Cardiac muscle cell (in vitro differentiated cells and primary cell): ENCODE measurements at places on chromosomes 1 and 21.

GRCh38 chr1:27940297-27940696, 5.5 kb downstream of the SMPDL3B start:
- DNase-seq: no peak

DNA sequence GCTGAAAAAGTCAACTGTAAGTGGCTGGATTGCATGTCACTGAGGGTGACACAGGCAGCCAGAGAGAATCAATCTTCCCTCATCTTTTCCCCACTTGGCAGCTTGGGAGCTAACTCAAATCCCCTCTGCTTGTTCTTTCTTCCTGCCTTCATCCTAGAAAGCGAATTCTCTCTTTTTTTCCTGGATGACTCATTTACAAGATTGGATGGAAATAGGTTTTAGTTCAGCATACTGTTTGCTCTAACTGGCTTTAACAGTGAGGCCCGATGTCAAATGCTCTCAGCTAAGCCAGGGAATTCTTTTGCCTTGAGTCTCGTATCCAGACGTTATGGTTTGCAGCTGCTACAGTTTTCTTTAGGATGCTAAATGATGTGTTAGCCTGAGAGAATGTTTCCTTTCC, 72.7 kb downstream of the HUNK start:
- no peak for DNase-seq

DNA sequence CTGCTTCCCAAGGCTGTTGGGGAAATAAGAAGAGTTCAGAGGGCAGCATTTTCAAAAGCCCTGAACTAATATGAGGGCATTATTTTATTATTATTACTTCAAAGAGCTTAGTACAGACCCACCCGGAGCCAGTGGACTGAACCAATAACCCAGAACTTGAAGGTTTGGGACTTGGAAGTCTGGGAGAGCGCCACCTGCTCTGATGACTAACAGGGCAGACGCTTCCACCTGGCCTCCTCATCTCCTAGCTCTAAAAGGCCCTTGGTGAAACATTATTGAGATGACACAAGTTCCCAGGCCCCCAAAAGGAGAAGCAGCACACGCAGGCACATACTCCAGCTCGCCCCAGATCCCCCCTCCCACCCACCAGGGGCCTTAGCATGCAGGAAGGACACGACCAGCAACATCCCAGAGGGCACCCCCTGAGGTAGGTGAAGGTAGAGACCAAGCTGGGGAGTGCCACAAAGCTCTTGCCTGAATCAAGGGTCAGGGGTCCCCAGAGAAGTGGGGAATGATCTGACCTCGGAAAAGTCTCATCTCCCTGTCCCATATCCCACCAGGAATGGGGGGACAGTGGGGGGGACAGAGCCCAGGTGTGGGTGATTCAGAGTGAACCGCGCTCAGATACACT, 1.3 kb downstream of the DLGAP3 start:
- no peak for DNase-seq

GRCh38 chr1:232476538-232476950, 153.4 kb downstream of the SIPA1L2 start:
- DNase-seq: peak; percentile 80

DNA sequence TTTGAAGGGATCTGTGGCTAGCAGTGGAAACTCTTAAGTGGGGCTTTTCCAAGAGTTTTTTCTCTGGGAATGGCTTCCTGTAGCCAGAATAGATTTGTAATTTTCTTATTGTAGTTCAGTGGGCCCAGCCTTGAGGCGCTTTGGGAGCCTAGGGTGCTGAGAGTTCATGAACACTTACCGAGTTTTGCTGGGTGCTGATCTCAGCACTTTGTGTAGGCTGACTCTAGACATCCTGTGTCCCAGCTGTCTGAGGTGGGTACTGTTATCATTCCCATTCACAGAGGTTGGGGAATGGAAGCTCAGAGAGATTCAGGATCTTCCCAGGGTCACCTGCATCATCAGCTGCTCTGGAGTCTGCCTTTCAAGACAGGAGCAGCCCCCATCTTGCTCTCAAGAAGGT, 7.0 kb downstream of the PPFIA4 start:
- no peak for DNase-seq

DNA sequence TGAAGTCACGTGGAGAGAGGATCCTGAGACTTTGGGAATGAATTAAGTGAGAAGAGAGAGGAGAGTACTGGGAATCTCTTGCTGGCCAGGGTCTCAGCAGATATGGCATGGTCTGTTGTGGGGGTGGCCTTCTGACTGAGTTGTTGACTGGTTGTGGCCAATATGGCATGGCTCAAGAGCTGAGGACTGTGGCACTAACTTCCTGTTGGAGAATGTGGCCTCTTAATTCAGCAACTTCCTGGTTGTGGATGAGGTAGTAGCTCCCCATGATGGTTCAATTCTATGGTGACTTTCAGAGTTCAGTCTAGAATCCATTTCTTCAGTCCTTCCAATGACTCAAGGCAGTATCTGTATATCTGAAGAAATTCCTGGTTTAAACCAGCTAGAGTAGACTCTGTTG, 44.7 kb upstream of the PAXBP1 start:
- no peak for DNase-seq

GRCh38 chr1:60133000-60133673, 59.6 kb upstream of the C1orf87 start:
- peak; percentile 58 for DNase-seq

- peak; percentile 26 for DNase-seq
These were observed 5.6 kb upstream of the GPR25 start for GRCh38 chr1:200867018-200867811.

- DNase-seq: no peak
These were observed 599.6 kb downstream of the PTPRU start for GRCh38 chr1:29835874-29836273.

GRCh38 chr1:83639785-83640184, 359.1 kb downstream of the TTLL7 start:
- no peak for DNase-seq

GRCh38 chr1:64936956-64937355, 29.4 kb downstream of the JAK1 start:
- DNase-seq: peak; percentile 39

- peak; percentile 94 for DNase-seq
These were observed 93.9 kb downstream of the ADCY10 start for GRCh38 chr1:167819849-167820683.

DNA sequence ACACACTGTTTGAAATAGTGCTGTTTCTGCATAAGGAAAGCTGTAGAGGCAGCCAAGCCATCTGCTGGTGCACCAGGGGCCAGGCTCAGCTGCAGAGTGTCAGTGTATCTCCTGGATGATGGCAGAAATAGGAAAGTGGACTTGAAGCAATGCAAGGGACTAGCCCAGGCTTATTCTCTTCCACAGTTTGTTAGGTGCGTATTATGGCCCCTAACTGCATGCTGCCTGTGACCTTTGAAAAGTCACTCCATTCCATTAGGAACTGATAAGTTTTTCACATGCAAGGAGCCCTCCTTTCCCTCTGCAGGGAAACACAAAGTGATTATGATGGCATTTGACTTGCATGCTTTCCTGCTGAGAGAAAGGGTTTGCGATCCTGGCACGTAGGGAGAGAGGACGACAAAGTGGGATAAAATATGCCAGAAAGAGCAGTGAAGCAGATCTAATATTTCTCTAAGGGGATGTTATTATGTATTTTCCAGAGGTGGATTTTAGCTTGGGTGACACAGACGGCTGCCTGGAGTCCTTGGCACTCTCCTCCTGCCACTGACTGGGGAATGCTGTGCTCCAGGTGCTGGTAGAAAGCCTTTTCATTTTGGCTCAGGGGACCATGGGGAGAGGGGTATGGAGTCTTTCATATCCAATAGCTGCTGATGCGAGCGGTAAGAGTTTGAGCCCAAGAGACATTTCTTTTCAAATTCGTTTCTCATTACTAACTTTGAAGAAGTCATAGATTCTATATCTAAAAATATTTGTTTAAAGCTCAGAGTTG, 402.1 kb upstream of the B3GALT2 start:
- DNase-seq: peak; percentile 58

GRCh38 chr1:179195376-179195775, 34.1 kb downstream of the ABL2 start:
- no peak for DNase-seq

- no peak for DNase-seq
These were observed 72.4 kb downstream of the ADARB1 start for GRCh38 chr21:45146801-45147200.

- DNase-seq: no peak
These were observed 4.9 kb downstream of the CACHD1 start for GRCh38 chr1:64474665-64475439.

GRCh38 chr1:216750031-216750627, 26.9 kb upstream of the ESRRG start:
- peak; percentile 72 for DNase-seq

GRCh38 chr1:155091071-155092051, 12.7 kb downstream of the EFNA3 start:
- peak; percentile 85 for DNase-seq

- DNase-seq: no peak
These were observed 123.6 kb upstream of the B3GALT2 start for GRCh38 chr1:193309936-193310475.

DNA sequence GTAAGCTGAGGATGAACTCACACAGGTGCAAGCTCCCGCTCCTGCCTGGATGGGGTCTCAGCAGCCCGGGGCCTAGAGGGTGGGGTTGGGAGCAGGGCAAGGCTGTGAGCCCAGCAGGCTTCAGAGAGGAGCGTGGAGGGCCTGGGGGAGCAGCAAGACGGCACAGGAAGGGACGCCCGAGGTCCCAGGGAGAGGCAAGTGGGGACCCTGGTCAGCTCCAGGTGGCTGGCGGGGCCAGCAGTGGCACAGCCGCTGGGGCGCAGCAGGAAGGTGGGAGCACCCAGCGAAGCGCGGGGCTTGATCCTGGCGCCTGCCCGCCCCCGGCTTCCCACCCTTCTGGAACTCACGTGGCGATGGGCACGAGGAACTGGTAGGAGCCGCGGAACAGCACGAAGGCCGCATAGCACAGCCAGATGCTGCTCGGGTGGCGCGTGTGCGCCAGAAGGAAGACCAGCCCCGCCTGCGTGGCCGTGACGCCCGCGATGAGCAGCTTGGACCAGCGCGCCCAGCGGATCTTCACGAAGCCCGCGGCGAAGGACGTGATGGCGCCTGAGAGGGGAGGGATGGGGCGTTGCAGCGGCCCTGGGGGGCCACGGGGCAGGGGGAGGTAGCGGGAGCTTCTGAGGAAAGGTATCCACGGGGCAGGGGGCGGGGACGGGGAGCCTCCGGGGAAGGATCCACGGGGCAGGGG, 11.7 kb downstream of the SLC19A1 start:
- no peak for DNase-seq

DNA sequence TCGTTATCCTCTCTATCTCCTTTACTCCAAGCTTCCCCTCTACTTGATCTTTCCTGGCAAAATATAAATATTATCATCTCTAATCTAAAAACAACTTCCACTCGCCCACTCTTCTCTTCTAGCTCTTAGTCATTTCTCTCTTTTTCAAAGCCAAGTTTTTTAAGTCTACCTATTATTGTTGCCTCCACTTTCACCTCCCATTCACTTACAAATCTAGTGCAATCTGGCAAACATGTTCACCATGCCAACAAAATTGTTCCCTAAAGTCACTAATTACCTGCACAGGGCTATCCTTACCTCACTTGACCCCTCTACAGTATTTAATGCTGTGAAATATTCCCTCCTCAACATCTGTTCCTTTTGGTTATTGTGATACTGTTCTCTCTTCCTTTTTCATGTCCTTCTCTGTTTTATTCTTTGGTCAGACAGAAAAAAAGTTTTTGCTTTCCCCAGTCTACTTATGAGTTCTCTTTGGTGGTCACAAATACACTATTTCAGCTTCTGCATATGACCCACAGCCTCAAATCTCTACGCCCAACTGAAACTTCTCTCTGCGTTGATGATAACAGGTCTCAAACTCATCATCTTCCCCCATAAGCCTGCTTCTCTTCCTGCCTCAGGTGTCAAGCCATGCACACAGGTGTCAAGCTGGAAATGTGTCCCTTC, 31.9 kb upstream of the RAP1A start:
- DNase-seq: no peak

GRCh38 chr1:64320470-64320869, 117.0 kb downstream of the UBE2U start:
- no peak for DNase-seq

GRCh38 chr1:214446772-214447556, 104.4 kb downstream of the PTPN14 start:
- DNase-seq: no peak

DNA sequence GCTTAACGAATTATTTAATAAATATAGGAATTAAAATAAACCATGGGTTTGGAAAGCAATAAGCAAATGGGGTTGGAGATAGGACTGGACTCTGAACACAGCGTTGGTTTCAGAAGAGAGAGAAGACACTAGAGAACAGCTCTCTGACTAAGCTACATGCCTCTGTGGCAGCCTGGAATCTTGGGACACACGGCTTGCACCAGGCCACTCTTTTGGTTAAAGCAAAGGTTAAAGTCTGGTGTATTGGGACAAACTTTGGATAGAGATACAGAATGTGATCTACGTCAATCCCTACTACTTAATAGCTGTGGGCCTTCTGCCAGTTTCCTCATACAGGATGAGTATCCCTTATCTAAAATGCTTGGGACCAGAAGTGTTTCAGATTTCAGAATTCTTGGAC, 49.7 kb upstream of the HSD17B7 start:
- DNase-seq: no peak

GRCh38 chr1:97041026-97041425, 319.4 kb downstream of the PTBP2 start:
- DNase-seq: no peak

DNA sequence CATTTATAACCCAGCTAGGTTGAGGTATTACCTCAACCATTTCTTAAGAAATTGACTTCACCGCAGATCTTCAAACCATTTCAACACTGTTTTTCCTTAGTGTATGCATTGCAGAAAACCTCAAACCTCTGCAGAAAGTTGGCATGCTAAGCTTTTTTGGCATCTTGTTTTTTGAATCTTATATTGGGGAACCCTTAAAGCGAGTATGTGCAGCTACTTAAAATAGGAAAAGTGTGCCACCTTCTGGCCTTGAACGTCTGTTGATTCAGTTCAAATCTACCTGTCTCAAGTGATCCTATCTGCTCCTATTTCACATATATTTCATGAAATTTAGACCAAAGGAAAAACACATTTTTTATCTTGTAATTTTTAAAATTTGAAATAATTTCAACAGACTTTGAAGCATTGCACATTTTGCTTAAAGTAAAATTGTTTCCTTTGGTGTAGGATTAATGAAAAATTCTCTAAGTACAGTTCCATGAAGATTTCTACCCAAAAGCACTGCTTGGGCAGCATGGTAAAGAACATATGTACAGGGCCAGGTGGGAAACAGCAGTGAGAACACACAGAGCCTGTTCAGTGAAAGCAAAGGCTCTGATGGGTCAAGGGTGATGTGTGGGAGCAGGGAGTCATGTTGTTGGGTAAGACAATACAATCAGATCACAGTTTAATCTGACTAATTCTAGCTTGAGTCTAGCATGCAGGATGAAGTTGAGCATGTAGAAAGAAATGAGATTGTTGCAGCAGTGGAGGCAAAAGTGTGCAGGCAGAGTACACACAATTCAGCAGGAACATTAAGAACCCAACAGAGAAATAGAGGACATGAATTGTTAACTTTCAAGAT, 17.2 kb downstream of the HENMT1 start:
- DNase-seq: peak; percentile 70

GRCh38 chr1:88744142-88744541, 60.1 kb downstream of the PKN2 start:
- DNase-seq: no peak

GRCh38 chr1:234684856-234685255, 74.9 kb upstream of the IRF2BP2 start:
- DNase-seq: no peak

DNA sequence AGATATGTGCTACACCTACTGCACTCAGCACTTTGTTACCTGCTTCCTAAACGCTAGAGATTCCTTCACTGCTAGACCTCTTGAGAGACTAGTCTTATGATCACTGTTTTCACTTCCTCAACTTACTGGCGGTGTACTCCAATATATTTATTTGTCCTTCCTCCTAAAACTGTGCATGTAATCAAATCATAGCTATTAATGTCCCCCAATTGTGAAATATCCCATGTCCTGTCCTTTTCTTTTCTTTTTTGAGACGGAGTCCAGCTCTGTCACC, 3.4 kb downstream of the SOAT1 start:
- no peak for DNase-seq
